ENCODE measurements at places on chromosomes 7 and 10.

GRCh38 chr10:129477051-129477450, 10.0 kb downstream of the MGMT start:
- DNase-seq: no peak

DNA sequence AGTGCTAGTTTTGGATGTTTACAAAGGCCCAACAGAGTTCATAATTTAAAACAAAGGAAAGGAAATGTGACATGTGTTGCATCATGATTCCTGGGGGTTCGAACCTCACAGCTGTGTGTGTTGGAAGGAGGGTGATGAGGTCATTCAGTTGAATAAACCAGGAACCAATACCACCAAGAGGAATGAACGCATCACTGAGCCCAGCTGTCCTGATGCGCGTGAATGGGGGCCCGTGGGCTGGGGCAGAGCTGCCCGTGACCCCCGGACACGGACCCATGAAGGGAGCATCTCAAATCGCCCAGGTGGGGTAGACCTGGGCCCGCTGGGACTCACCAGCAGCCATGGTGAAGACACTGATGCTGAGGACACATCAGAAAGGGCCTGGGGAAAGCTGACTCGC, 33.0 kb downstream of the BRI3 start:
- no peak for DNase-seq

DNA sequence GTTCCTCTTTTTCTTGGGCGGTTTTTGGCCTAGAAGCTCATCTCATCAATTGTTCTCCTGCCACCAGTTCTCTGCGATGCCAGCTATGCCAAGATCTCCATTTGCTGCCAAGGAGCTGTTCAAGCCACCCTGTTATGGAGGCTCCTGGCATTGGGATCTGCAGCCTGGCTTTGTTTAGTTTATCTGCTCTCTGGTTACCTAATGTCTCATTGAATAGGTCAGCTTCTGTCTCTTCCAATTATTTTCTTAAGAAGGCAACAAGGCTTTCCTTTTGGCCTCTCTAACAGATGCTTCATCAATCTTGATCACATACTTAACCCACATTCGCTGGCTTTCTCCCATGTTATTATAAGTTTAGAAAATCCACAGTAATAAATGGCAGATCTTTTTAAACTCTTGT, 20.6 kb upstream of the SDK1 start:
- DNase-seq: no peak

DNA sequence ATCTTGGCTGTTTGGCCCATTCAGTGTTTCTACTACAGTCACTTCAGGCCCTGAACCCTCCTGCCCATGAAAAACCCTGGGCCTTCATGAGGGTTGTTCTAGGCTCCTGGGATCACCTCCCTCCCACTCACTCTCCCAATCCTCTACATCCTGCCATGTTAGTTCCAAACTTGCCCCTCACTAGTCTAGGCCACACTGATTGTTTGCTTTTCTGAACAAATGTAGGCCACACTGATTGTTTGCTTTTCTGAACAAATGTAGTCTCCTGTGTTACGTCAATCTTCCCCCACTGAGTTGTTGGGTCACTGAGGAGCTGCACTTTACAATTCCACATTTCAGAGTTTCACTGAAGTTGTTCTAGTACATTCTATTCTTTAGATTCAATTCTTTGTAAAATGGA, 5.3 kb upstream of the ALDH18A1 start:
- peak; percentile 48 for DNase-seq
